ENCODE measurements at places on chromosomes 5 and 9.

GRCh38 chr9:36008774-36009300 lies 27.9 kb upstream of the RECK start:
- peak; percentile 63 for DNase-seq

- DNase-seq, result no peak
These were observed 12.4 kb downstream of the CLPTM1L start for GRCh38 chr5:1332461-1333001.

DNA sequence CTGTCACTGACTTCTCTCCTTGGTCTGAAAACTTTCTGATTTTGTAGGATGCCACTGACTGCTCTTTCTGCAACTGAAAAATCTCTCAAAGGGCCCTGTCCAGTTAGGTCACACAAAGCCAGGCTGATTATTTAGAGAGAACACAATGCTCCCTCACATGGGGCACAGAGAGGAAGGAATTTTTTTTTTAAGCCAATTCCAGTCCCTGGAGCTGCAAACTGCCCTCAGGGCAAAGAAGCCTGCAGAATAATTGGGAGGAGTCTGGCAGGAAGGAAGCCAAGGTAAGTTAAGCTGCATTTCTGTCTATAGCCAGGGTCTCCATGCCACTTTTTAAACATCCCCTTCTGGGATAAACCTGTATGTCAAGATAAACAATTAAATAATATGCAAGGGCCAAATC lies 305.5 kb downstream of the ZSWIM6 start:
- no peak for DNase-seq

GRCh38 chr5:53246042-53246836 lies 136.7 kb upstream of the MOCS2 start:
- DNase-seq, result no peak

DNA sequence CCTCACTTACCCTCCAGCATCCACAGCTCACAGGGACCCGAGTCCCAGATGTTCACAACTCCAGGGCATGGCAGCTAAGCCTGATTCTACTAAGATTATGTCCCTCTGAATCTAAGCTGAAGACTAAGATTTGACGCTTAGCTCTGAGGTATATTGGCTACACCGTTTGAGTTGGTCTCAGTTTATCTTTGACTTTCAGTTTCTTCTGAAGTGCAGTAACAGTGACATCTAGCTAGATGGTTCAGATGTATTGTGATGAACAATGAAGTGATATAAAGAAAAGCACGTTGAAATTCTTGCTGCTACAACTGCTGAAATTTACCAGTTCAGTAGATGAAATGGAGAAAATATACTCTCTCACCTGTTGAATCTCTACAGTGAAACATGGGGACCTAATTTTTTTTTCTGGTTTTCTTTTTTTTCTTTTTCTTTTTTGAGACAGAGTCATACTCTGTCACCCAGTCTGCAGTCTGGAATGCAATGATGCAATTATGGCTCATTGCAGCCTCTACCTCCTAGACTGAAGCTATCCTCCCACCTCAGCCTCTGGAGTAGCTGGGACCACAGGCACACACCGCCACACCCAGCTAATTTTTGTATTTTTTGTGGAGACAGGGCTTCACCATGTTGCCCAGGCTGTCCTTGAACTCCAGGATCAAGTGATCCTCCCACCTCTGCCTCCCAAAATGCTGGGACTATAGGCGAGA lies 15.7 kb downstream of the RFK start:
- DNase-seq, result no peak

- DNase-seq, result no peak
These were observed 17.5 kb upstream of the TEX10 start for GRCh38 chr9:100370064-100370723.

GRCh38 chr9:127910613-127911205 lies 6.1 kb downstream of the ST6GALNAC4 start:
- no peak for DNase-seq

GRCh38 chr5:137735555-137736284 lies at the start of gene KLHL3:
KLHL3 (minus strand) TSS chr5:137736089; CDS start chr5:137735646, 443 bp downstream.
- DNase-seq, result peak; percentile 66

- DNase-seq, result peak; percentile 14
These were observed 107.7 kb downstream of the TENT4A start for GRCh38 chr5:6820851-6821479.

GRCh38 chr5:95384485-95385213 lies 6.5 kb upstream of the FAM81B start:
- DNase-seq, result no peak

DNA sequence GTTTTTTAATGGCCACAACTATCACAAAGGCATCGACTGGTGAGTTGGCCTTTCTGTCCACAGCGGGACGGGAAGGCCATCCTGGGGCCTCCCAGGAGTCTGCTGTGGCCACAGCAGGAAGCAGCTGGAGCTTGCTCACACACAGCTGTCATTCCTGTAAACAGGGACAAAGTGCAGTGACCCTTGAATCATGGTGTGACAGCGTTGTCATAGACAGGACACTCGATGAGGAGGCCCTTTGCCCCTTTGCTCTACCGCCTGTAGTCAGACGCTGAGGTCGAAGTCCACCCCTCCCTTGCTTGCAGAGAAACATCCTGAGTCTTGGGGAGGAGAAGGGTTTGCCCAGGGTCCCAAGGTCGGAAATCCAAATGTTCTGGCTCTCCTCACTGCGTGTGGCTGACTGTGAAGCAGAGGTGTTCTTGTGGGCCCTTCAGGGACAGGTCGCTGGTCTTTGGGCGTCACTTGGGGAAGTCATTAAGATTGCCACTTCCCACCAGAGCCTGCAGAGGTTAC lies 35.1 kb downstream of the NDST1 start:
- no peak for DNase-seq

DNA sequence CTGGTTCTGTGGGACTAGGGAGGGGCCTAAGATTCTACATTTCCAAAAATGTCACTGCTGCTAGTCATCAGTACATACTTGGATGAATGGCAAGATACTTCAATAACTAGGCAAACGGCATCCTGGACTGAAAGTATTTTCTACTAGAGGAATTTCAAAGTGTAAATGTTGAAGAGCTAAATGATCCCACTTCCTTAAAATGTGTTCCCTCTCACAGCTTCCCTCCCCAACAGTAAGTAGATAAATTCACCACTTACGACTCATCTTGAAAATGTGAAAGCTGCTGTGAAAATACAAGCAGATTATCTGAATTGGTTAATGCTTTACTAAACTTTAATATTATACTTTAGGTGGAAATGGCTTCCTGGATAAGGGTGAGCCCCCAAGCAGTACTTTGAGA lies 1571.5 kb upstream of the WWC1 start:
- no peak for DNase-seq

GRCh38 chr5:4048398-4048797 lies 452.8 kb downstream of the IRX1 start:
- DNase-seq, result no peak

DNA sequence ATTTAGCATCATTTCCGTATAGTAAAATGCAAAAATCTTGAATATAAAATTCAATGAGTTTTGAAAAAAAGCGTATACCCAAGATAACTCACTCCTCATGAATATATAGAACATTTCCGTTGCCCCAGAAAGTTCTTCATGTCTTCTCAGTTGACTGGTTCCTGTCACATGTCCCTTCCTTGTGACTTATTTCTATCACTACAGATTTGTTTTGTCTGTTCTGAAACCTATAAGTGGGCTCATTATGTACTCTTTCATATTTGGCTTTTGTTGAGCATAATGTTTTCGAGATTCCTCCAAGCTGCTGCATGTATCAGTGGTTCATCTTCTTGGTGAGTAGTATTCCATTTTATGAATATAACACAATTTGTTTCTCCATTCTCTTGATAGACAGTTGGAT lies 11.0 kb upstream of the HACD4 start:
- DNase-seq, result no peak

DNA sequence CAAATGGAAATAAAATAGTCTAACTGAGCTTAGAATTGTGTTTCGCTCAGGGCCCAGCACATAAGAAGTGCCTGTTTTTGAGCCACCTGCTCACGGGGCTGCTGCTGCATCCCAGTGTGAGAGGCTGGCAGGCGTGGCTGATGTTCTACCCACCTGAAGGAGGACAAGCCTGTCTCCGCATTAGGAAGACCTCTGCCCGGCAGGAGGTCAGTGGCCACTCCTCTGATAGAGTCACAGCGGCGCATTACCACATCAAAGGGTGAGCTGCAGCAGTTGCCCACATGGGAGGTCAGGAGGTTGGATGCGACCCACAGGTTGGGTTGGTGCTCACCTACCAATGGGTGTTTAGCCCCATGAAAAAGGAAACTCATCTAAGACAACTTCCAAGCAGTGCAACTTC lies 3.7 kb upstream of the SLC6A7 start:
- no peak for DNase-seq

DNA sequence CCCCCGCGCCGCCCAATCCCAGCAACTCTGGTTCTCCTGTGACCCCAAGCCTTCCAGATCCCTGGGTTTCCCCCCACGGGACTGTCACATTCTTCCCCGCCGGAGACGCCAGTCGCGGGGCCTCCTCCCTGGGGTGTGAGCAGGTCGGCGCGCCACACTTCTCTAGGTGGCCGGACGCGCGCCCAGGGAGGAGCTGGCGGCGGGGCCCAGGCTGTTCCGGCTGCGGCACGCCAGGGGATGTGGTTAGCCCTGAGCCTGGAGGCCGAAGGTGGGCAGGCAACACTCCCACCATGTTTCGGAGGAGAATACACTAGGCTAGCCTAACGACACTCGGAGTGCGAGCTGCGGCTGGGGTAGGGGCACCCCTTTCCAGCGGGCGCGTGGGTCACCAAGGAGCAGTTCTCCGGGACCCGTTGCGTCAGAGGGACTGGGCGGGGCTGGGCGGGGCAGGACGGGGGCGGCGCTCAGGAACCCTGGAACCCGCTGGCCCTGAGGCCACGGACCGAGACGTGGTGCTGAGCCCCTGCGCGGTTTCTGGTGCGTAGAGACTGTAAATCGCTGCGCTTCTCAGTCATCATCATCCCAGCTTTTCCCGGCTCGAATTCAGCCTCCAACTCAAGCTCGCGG lies at the start of gene SLC27A6:
TSS of gene SLC27A6 (plus strand) at position 478 of the 627 bp plus-strand sequence. CDS start 650 bp downstream, outside the sequence.
- DNase-seq, result no peak

- DNase-seq, result no peak
These were observed 303.0 kb upstream of the PDE4D start for GRCh38 chr5:60196385-60197113.

DNA sequence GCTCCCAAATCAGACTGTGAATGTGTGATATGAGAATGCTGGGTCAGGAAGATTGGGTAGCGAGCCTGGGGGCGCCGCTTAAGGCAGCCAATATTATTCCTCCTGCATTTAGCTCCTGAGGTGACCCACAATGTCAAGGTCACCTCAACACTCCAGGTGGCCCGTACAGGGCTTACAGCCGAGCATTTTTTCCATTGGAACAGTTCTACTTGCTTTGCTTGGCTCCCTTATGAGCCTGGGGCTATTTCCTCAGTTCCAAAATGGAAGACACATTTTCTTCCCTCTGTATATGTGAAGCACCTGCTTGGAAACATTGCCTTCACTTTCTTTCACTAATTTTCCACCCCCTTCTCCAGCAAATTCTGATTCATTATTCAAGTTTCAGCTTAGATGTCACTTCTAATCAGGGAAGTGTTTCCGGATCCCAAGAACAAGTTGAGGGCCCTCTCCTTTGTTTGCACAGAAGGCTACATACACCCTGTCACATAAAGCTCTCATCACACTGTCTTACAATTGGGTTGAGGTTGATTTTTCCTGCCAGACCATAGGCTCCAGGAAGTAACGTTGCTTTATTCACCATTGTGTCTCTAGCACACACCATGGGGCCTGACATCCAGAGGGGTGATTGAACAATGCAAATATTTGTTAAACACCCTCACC lies 330.2 kb downstream of the PIK3R1 start:
- DNase-seq, result no peak

DNA sequence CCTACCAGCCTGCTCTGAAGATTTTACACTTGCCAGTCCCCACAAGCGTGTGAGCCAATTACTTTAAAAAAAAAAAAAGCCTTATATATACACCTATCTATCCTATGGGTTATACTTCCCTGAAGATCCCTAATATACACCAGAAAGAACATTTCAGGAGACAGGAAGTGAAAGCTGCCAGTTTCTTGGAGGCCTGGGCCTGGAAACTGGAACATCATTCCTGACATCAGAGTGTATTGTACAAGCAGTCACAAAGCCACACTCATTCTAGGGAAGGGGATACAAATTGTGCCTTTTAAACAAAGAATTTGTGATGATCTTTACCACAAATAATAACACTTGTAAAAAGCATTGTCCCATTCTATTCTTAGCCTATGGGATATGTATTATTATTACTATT lies 98.3 kb upstream of the FBN2 start:
- no peak for DNase-seq

DNA sequence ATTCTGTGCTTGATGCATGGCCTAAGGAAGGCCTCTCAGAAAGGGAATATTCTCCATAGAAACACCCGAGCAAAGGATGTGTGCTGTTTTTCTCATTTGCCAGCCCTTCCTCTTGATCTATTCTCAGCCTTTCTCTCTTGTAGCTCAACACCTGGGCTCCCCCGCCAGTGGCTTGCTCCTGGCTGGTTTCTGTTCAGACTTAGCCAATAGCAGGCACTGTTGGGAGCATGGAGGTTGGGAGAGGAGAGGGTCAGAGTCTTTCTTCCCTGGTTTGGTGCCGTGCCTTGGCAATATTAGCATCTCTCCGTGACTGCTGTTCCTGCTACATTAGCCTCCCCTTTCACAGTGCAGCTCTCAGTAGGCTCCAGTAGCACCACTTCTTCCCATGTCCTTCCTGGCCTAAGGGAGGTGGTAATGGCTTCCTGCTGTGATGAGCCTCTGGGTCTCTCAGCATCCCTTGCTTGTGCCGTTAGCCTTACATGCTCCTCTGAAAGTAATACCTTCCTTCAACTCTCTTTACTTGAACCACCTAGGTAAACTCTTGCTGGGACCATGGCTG lies 269.7 kb upstream of the GAS1 start:
- no peak for DNase-seq

DNA sequence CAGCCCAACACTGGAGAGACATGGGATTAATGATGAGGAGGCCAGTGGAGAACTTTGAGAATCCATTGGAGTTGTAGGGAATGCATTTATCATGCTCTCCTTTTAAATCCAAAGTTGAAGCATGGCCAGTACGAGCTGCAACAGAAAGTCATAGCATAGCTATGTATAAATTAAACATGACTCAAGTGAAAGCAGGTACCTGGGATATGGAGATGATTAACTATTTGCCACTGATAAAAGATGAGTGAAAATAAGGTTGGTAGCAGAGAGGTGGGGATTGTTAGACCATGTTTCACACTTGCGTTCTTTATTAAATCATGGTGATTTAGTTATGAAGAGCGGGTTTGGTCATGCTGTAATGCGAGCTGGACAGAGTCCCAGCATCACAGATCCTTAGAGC lies 189.6 kb downstream of the ARHGEF28 start:
- no peak for DNase-seq

- DNase-seq, result no peak
These were observed 128.5 kb downstream of the RGS3 start for GRCh38 chr9:113591899-113592625.

DNA sequence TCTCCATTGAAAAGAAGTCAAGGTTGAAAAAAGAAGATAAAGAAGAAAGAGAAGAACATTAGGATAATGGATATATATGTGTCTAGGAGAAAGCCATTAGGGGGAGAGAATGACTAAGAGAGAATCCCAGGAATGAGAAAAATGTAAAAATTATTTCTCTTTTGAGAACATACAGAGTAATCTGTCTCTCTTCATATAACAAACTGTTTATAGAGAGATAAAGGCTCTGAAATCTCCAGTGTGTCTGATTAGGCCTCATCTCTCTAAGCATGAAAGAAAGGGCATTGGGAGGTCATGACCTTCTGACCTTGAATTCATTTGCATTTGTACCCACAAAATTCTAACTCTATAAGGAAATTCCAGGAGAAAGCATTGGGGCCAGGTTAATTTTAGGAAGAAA lies 3.5 kb upstream of the MPDZ start:
- no peak for DNase-seq
